ENCODE measurements at places on chromosomes 1 and 21. TPM values are rescaled to one million over a fixed set of nuclear protein-coding genes. Genes with fewer than 3 reads are reported as not detected.
A peak's percentile ranks its signal among the peaks of the same experiment; 100 is the strongest.

DNA sequence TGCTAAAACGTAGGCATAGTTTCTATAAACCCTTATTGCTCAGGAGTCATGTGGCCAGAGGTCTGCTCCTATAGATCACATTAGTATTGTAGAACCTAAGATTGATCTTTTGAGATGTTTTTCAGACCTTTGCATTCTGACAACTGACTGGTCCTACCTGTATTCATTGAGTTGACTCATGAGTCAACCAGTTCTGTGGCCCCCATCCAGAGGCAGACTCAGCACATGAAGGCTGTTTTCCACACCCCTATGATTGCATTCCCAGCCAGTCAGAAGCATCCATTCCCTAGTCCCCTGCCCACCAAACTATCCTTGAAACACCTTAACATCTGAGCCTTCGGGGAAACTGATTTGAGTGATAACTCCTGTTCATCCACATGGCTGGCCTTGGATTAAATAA lies 451.7 kb downstream of the SIPA1L2 start:
- no peak for DNase-seq

DNA sequence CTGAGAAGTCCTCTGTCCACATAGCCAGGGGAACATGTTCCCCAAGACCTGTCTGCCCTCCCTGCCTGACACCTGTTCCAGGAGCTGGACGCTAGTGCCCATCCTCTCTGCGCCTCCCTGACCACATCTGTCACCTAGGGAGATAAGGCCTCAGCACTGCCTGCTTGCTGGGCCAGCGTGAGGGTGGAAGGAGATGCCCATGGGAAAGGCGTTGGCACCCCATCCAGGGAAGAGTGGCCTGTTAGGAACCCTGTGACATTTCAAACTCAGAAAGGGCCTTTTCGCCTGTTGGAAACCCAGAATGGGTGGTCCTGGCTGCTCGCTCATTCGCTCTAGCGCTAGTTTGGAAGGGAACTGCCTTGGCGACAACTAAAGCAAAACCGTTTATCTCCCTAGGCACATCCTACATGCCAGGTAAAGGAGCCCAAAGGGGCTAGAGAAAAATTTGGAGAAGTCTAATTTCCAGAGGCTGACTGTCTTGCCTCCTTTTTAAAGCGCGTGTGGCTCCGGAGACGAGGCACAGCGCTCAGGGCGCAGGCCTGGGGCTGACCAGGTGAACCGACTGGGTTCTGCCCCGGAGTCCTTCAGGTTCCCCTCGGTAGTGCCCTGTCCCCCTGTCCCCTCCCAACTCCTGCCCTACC lies 410 bp downstream of the ACTA1 start:
- DNase-seq = no peak

DNA sequence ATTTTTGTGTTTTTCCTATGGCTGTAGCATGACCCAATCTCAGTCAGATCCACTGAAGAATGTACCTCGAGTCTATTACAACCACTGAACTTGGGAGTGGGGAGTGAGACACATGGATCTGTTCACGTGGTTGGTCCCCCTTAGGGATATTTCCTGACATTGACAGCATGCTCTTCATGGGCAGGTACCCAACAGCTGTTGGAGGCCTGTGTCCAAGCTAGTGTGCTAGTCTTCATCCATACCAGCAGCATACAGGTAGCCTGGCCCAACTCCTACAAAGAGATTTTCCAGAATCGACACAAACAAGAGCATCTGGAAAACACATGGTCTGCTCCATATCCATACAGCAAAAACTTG lies 34.2 kb upstream of the HSD3B1 start:
- no peak for DNase-seq

GRCh38 chr1:167426716-167427115 lies 91.6 kb downstream of the CD247 start:
- no peak for DNase-seq

- peak; percentile 68 for DNase-seq
These were observed 573.1 kb downstream of the USP25 start for GRCh38 chr21:16302851-16303282.

- DNase-seq = no peak
These were observed 60.4 kb upstream of the C1orf53 start for GRCh38 chr1:197841883-197842553.

DNA sequence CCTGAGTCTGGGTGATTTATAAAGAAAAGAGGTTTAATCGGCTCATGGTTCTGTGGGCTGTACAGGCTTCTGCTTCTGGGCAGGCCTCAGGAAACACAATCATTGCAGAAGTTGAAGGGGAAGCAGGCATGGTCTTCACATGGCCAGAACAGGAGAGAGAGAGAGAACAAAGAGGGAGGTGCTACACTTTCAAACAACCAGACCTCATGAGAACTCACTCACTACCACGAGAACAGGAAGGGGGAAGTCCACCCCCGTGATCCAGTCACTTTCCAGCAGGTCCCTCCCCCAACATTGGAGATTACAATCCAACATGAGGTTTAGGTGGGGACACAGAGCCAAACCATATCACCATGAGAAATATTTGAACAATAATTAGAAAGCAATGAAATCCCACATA lies 222.9 kb downstream of the FAM72C start:
- no peak for DNase-seq

DNA sequence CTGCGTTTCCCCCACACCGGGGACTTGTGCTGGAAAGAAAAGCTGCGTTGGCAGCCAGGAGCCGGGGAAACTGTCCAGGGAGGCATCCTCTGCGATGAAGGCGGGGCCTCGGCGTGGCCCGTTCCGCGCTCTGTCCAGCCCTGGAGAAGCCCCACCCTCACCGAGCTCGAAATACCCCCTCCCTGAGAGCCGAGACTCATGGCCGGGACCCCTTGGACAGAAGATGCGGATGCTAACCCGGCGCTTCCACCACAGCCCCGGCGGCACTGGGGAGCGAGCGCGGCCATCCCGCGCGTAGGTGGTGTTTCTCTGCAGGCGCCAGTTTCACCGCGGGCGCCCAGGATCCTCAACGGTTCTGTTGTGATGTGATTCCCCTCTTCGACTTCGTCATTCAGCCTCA lies 31.6 kb downstream of the PDE9A start:
- DNase-seq = no peak

GRCh38 chr1:25392841-25393240 lies 27.8 kb downstream of the RHCE start:
- no peak for DNase-seq

DNA sequence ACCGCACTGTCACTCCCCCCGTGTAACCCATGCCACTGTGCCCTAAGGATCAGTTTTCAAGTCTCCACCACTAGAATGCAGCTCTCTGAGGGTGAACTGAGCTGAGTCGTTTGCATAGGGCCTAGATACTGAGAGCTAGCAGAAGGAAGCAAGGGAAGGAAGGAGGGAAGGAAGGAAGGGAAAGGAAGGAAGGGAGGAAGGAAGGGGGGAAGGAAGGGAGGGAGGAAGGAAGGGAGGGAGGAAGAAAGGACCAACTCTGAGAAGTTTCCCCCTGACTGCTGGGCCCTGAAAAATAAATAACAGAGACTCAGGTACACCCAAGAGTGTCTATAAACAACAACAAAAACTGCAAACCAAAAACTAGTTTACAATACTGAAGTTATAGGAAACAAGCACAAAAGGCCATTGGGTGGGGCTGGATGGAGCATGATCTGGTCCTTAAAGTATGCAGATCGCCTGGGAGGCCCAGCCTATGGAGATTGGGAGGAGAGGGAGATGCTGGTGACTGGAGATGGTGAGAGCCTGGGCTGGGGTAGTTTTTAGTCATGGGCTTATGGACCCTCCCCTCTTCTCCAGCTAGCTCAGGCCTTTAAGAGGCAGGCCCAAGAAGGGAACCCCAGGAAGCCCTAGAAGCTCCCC lies 1.7 kb upstream of the MRPS15 start:
- DNase-seq = no peak

DNA sequence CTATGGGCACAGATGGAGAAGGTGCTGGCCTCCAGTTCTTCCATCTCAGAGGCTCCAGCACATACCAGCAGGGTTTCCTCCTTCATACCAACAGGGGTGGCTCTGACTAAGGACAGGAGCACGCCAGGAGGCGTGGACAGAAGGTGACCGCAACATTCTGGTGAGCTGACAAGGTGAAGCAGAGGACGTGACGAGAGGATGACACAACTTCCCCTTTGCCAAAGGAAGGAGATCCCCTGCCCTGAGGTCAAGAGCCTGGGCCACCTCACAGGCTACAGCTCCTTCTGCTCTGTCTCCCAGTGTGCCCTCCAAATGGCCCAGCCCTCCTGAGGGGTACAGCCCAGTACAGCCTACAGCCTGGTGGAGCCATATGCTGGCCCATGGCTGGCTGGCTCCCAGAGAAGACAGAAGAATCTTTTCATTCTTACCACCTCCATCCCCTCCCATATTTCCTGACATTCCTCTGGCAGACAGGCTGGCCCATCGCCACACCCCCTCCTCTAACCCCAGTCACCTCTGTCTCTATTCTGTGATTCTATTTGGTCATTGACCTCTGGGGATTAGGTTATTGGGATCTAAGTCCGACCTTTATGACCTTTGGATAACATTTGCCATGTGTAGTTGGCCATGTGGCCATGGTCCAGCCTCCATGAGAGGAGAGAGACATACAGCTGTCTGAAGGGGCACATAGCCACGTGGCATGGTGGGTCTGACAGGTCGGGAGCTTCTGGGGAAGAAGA lies 5.1 kb upstream of the LAMB3 start:
- no peak for DNase-seq

GRCh38 chr1:47608296-47608875 lies 170.5 kb downstream of the FOXD2 start:
- no peak for DNase-seq

- DNase-seq = no peak
These were observed 117.4 kb upstream of the PAXBP1 start for GRCh38 chr21:32888971-32889370.

- no peak for DNase-seq
These were observed 23.9 kb downstream of the INPP5B start for GRCh38 chr1:37922767-37923550.

DNA sequence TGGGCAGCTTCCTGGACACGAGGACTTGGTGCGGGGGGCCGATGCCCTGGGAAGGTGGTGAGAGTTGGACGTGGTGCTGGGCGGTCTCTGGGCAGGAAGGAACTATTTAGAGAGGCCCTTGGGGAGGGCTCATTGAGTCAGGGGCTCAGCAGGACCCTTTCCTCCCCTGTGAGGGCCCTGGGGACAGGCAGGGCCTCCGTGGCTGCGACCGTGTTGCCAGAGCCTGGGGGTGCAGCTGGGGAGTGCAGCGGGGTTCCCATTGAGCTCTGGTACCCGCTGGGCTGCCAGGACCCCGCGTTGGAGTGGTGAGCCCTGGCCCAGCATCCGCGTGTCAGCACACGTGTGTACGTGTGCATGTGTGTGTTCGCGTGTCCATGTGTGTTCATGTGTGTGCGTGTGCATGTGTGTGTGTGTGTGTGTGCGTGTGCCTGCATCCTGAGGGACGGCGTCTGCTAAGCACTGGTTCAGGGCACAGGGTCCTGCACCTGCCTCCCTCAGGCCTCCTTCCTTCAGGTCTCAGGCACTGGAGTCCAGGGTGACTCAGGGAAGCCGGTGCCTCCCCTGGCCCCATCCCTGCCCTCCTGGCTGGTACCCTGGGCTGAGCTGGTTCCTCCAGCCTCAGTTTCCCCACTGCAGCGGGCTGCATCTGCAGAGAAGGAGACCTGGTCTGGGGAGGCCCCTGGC lies 10.7 kb downstream of the RNF223 start:
- no peak for DNase-seq

The DISC1 gene
- 34.5 TPM for total RNA-seq

The RNU1-2 gene
- 13,769 TPM for total RNA-seq

The GBP2 gene
- 80.0 TPM for total RNA-seq

The MRPS21 gene
- total RNA-seq = 52.7 TPM

The PRPF38B gene
- total RNA-seq = 40.8 TPM

The TMIGD3 gene
- 1.2 TPM for total RNA-seq

The ESPN gene
- total RNA-seq = 14.4 TPM

The LCE2A gene
- not detected for total RNA-seq

The RGS16 gene
- 14.1 TPM for total RNA-seq

The CELA2B gene
- total RNA-seq = not detected

The PLA2G2F gene
- not detected for total RNA-seq

The SLC35D1 gene
- 8.4 TPM for total RNA-seq

The RPS6KA1 gene
- 26.8 TPM for total RNA-seq

All from sciatic nerve (tissue), 2 donors.